Ovary (tissue), 10 donors: ENCODE measurements at places on chromosomes 4 and X.
A peak's percentile ranks its signal among the peaks of the same experiment; 100 is the strongest.

DNA sequence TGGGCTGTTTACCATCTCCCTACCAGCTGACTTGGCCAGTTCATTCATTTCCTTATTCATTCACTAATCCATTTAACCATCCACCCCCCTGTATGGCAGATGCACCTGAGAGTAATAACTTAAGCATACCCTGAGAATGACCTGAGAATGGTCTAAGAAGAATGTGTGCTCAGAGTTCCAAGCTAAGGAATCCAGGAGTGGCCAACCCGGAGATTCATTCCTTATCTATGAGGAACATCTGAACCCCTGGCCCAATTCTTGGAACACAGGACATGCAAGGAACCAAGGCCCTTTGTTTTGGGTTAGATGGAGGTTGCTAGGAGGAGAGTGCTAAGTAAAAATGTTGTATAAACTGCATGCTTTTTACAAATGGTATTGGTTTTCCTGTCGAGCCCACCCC lies 13.5 kb upstream of the STARD8 start:
- no peak for DNase-seq

DNA sequence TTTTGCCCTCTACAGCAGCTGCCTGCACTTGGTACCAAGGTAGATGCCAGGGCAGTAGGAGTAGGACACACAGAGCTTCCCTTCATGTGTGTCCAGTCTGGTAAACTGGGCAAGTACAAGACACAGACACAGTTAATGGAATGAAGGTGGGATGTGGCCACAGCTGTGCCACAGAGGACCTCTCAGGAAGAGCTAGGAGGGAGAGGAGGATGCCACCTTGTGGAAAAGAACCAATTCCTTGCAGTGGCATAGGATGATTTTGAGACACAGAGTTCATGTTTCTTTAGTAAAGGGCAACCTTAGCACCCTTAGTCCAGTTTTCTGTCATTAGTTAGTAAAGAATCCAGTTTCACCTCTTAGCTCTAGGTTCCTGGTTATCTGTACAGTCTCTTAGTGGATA lies 36.3 kb upstream of the TBC1D14 start:
- DNase-seq, result no peak

GRCh38 chr4:138978600-138978999 lies 37.0 kb upstream of the NOCT start:
- DNase-seq, result no peak

GRCh38 chrX:17613979-17614588 lies 123.2 kb upstream of the SCML1 start:
- no peak for DNase-seq

DNA sequence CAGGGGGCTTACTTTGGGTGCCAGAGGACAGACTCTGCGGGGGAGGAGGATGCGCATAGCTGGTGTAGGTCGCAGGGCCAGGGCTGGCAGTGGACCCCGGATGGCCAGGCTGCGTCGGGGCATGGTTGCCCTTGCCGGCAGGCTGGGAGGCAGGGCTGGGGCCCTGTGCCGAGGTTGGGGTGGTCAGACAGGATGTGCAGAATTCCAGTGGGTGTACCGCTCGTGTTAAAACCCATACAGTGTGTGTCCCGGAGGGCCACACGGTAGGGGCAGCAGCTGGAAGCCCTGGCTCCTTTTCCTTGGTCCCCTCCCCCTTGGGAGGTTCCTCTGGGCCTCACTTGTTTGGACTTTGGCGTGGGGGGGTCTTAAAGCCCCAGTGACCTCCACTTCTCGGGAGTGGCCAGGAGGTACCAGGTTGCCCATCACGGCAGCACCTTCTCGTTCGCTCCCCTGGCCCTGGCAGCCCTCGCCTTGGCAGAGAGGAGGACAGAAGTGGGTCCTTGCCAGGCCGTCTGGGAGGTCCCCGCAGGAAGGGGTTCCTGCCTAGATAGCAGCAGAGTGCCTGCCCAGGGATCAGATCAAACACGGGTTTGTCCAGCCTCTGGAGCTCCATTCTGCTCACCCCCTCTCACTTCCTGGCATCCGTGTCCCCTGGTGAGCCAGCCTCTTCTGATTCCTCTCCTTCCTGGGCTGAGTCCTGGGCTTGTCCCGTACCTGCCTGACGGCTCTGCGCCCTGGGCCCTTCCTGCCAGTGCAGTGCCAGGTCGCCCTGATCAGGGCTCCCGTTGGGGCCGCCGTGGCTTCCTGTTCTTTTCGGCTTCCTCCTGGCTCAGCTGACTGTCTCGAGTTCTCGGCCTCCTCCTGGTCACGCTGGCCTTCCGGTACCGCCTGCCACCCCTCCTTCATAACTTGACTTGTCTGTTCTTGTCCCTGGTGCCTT lies 56.7 kb upstream of the HGFAC start:
- DNase-seq, result no peak

- no peak for DNase-seq
These were observed 244.0 kb upstream of the SMIM31 start for GRCh38 chr4:164509951-164510350.

DNA sequence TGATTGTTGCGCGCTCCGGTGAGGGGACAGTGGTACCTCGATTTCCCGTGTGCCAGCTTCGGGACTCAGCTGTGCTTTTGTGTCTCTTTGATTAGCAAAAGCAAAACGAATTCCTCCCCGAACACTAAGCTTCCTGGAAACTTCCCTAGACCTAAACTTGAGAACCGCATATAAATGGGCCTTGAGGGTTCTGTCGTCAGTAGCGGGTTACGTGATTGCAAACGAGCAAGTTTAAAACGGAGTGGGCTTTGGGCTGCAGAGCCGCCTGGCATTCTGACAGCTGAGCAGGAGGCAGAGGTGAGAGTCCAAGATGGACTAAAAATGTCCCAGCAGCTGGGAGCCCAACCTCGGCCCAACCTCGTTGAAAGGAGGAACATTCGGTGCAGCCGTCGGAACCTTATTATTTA lies 1.2 kb upstream of the TAPT1 start:
- peak; percentile 69 for DNase-seq

DNA sequence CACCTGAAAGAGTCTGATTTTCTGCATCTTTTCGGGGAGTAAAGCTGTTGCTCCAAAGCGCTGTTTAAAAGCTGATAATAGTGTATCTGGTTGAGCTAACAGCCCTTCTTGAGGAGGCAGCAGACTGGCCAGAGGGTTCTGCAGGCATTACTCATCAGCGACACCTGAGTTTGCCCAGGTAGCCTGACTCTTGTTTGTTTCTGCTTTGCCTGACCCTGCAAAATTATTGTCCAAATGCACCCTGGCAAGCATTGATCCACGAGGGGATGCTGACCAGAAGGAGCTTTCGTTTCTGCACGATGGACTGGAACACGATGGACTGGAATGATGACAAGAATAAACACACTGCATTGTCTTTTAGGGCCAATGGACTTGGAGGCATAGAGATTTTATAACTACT lies 6.2 kb downstream of the CD99 start:
- no peak for DNase-seq

GRCh38 chr4:145623831-145624230 lies 4.6 kb downstream of the MMAA start:
- DNase-seq, result no peak

GRCh38 chr4:27685091-27685490 lies 824.5 kb downstream of the STIM2 start:
- DNase-seq, result no peak

- DNase-seq, result no peak
These were observed 829.3 kb upstream of the LCORL start for GRCh38 chr4:18850867-18851266.

GRCh38 chr4:48635310-48635709 lies 144.8 kb downstream of the FRYL start:
- DNase-seq, result no peak

GRCh38 chrX:40809210-40809609 lies 73.9 kb upstream of the MED14 start:
- no peak for DNase-seq

GRCh38 chr4:94306713-94307112 lies 35.9 kb downstream of the HPGDS start:
- DNase-seq, result no peak
